Stimulated activated CD4-positive, alpha-beta T cell treated with anti-CD3 and anti-CD28 coated beads, Interleukin-15, amount 100 ng/mL, for 1 hour (primary cell): ENCODE measurements at places on chromosomes 7 and 10.

DNA sequence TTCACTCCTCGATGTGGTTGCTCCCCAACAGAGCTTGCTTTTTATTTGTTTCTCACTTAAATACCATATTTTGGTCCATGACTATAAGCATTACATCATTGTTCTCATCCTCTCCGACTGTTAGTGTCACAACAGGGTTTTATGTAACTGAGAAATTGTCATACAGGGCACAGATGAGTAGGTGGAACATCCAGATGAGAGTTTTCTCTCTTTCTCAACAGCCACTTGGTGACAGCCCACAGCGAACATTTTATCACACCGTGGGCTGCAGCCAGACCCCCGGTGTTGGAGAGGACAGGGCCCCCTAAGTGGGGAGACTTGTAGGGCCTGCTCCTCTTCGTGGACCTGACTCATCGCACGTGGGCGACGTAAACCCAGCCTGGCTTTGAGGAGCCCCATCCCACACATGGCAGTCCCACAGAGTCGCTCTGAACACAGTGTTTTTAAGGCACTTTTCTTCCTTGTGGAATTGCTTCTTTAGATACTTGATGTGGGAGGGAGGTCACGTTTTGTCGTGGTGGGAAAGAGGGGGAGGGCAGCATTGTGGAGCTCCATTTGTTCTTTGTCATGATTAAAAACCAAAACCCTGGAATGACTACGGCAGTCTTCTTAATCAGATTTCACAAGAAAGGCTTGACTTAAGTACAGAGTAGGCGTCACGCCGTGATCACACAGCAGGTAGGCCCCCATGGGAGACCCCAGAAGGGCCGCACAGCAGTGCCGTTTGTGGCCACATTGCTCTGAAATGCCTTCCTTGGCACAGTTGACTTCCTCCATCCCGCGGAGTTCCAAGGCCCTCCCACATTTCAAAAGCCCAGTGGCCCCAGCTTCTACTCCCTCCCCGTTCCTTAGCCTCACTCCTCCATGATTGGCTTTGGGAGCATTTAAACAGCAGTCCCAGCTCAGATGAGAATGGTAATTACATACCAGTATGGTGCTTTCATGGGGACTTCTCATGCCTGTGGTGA lies 220.6 kb downstream of the CCDC3 start:
- no peak for DNase-seq

- DNase-seq, result no peak
Observed at GRCh38 chr7:17340655-17341054, 42.2 kb downstream of the AHR start.

- no peak for DNase-seq
Observed at GRCh38 chr10:58570307-58570723, 57.6 kb downstream of the BICC1 start.

GRCh38 chr7:83832009-83832408 lies 183.1 kb upstream of the SEMA3E start:
- DNase-seq, result no peak

DNA sequence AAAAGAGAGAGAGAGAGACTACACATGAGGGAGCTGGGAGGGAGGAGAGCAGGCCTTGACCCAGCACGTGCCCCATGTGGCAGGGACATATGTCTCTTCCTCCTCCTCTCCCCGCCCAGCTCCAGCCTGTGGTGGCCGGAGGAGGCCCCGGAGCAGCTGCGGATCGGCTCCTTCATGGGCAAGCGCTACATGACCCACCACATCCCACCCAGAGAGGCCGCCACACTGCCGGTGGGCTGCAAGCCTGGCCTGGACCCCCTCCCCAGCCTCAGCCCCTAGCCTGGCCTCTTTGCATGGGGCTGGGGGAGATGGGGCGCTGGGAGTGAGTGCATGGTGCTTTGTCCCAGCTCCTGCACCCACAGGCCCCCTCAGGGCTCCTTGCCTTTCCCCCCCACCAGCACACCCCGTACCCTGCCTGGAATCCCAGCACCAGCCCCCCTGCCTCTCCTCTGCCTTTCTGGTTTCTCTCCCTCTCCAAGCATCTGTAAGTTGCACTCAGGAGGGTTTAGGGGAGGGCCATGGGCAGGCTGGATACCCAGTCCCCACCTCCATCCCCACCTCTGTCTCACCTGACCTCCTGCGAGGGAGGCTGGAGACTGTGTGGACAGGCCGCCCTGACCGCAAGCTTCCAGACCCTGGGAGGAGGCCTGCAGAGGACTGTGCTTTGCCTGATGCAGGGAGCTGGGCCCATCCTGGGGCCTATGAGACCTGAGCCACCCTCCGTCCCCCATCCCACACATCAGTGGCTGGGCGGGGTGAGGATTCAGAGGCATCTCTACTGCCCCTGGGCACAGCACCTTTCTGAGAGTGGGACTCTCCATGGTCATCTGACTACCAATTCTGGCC lies 4.8 kb downstream of the UPK3B start:
- DNase-seq, result no peak

GRCh38 chr10:24418532-24418931 lies 209.6 kb downstream of the KIAA1217 start:
- DNase-seq, result no peak

DNA sequence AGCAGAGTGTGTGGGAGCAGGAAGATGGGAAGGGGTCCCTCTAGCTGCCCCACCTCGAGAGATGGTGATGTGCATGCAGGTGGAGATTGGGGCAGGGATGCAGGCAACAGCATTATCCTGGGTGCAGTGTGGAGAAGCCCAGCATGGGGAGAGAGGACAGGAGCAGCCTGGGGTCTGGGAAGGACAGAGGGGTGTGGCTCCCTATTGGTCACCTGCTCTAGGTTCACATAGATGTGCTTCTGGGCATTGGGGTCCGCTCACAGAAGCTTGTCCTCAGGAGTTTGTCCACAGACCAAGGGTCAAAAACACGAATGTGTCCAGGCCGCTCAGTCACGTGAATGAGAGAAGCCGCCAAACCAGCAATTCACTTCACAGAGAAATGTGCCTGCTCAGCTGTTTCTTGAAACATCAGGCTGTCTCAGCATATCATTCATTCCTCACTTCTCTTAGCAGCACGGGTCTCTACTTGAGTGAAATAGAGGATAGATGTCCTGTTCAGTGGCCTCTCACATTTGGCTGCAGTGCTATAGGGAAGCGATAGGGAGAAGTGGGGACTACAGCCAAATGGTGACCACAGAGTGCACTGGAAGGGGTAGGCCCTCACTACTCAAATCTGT lies 11.5 kb upstream of the SLC29A3 start:
- DNase-seq, result no peak

DNA sequence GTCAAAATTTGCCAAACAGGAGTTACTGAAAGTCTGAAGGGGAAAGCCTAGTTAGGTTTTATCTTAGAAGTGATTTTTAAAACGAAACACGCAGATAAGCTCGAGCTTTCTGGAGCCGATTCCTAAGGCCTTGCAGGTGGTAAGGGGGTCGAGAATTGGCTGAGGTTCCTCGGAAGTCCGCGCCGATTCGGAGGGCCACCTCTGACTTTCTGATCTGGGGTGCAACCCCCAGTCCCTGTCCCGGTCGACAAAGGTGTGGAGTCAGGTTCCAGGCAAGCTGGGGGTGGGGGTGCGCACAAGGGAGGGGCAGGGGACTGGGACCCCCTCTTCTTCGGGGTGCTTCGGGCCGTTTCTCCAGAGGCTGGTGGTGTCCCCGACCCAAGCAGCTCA lies 701 bp upstream of the CUL1 start:
- DNase-seq, result no peak

DNA sequence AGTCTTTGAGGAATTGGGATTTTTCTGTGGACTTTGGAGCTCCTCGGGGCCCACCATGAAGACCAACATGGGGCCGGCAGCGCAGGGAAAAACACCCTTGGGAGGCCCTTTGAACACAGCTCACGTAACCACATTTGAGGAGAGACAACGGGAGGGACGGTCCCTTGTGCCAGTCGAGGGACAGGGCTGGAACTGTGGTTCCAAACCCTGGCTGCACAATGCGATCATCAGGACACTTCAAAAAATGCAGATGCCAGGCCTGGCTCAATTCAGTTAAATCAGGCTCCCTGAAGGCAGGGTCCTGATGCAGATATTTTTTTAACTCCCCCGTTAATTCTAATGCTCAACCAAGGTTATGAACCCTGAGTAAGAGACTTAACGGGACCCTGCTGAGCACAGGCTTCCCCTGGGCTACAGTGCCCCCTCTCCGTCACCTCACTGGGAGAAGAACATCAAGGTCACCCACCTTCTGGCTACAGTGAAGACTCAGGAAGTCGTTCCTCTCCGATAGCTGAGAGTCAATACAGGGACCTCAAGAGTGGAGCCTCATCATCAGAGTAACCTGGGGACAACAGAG lies 30.4 kb downstream of the LYZL1 start:
- DNase-seq, result no peak

DNA sequence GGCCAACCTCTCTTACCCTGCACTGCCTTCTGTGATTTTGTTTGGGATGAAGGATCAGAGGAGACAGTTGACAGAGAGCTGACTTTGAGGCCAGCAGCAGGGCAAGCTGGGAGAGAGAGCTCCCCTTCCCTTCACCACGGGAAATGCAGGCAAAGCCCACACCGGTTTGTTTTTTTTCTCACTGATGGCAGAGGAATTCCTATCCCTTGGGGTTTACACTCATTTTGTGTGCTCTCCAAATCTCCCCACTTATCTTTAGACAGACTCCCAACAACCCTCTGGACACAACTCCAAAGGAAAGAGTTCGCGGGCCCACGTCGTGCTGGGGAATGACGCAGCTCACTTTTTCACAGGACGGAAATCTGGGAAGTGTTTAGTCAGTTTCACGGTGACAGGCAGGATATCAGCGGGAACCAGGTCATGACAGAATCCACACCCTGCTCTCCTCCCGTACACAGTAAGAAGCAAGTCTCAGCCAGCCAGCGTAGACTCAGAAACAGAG lies 68.3 kb upstream of the FAM171A1 start:
- no peak for DNase-seq

DNA sequence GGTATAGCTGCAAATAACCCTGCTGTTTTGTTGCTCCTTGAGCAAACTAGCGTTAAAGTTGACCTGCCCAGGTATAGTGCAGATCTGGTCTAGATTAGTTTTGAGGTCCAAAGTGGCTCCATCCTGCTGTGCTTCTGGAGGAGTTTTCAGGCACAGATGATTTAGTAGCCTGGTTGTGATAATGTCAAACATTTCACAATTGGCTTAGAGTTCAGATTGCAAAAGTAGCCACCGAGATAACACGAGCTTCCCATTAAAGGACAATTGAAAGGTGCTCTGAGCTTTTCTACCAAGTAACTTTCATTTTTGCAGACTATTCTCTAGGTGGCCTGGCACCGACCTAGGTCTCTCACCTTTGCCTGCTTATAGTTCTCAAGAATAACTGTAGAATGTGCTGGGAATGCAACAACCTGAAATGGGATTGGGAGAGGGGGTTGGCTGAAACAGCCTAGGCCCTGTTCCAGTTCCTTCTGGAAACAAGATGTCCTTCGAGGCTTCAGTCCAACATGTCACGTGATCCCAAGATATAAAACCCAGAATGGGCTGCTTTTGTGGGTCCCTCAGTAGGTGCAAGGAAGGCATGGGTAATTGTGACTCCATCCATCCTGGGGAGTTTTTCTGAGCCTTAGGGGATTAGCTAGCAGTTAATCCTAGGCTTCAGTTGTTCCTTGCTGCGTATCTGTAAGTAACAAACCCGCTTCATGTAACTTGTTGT lies 201.0 kb downstream of the CHRM2 start:
- no peak for DNase-seq
